ENCODE measurements at places on chromosomes 1 and 21.
A peak's percentile ranks its signal among the peaks of the same experiment; 100 is the strongest.

GRCh38 chr1:55140137-55140536 lies 75.0 kb downstream of the USP24 start:
- DNase-seq, result no peak

- DNase-seq, result no peak
Observed at GRCh38 chr21:39182484-39183271, 573 bp downstream of the PSMG1 start.

- DNase-seq, result no peak
Observed at GRCh38 chr1:190168893-190169280, 308.8 kb downstream of the BRINP3 start.

DNA sequence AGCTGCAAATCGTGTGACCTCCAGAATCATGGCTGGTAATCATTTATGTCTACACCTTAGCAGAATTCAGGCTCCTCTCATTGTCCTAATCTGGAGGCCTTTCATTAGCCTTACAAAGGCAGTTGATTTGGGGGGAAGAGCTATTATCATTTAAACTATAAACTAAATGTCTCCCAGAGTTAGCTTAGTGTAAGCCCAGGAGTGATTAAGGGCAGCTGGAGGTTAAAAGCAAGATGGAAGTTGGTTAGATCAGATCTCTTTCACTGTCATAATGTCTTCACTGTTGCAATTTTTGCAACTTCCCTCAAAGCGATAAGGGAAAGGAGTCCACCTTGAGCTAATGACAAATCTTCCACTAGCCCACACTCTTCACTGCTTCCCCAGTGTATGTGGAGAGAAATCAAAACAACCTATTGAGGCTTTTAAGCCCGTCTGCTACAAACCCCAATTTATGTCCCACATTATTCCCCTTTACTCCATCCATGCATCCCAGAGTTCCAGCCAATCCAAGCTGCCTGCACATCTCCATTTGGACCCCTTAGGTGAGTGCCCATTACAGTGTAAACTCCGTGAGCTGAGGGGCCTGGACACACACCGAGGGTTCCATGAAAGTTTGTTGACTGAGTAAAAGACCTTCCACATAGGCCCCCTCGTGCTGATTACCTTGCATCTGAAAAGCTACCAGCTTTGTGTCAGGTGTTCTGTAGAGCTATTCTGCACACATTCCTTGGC lies 61.5 kb upstream of the KLHDC7A start:
- DNase-seq, result no peak

- peak; percentile 24 for DNase-seq
Observed at GRCh38 chr1:76799700-76800099, 67.6 kb upstream of the ST6GALNAC5 start.

DNA sequence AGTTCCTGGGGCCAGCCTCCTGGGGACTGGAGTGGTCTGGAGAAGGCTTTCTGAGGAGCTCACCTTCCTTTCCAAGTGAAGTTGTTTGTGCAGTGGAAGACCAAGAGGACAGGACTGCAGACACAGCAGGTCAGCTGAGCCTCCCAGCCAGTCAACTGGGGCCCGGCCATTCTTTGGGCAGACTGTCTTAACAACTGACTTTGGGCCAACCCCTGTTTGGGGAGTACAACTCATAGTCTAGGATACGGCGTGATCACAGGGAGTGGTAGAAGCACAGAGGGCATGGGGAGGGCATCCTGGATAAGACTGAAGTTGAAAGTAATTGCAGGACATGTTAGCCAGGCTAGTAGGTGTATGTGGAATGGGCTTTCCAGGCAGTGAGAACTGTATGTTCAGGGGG lies 50.3 kb downstream of the PGM1 start:
- no peak for DNase-seq

DNA sequence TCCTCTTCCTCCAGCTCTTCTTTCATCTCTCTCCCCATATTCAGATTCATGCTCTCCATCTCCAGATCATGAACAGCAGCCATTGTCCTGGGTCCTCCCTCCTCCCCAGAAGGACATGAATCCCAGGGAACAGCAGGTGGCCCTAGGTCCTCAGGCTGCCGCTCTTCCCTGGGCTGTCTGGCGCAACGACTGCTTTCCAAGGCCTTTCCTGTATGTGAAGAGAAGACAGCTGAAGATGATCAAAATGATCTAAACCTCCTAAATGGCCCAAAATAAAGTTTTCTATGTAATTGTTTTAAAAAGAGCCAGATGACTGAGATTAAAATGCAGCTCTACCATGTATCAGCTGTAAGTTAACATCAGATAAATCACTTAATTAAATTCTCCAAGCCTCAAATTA lies 22.5 kb downstream of the RHBDL2 start:
- peak; percentile 64 for DNase-seq

DNA sequence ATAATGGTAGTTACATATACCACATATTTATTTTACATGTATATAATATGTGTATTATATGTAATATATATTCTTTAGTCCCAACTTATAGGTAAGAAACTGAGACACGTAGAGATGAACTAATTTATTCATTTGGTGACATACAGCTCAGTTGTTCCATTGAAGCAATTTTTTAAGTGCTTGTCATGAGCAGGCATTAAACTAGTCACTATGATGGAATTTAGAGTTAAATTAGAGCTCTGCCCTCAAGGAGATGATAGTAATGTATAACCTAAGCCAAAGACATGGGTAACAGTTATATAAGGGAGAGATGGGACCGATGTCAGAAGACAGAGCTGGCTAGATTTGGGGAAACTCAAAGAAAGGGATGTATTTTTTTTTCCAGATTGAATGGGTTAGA lies 83.0 kb downstream of the ST6GALNAC5 start:
- DNase-seq, result no peak

- DNase-seq, result no peak
Observed at GRCh38 chr1:12709091-12709491, 6.8 kb upstream of the AADACL3 start.

- no peak for DNase-seq
Observed at GRCh38 chr1:116585886-116586285, 15.1 kb upstream of the CD58 start.

DNA sequence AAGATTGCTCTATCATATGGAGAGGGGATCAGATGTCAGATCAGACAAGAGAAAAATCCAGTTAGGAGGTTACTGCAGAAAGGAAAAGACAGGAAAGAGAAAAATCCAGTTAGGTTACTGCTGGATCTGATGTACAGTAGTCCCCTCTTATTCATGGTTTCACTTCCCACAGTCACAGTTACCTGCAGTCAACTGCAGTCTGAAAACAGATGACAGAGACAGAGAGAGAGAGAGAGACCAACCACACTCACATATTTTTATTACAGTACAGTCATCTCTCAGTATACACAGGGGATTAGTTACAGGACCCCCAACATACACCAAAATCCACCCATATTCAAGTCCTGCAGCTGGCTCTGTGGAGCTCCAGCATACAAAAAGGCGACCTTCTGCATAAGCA lies 29.3 kb downstream of the NUP133 start:
- no peak for DNase-seq

GRCh38 chr1:113146242-113147072 lies 73.5 kb downstream of the LRIG2 start:
- peak; percentile 78 for DNase-seq

DNA sequence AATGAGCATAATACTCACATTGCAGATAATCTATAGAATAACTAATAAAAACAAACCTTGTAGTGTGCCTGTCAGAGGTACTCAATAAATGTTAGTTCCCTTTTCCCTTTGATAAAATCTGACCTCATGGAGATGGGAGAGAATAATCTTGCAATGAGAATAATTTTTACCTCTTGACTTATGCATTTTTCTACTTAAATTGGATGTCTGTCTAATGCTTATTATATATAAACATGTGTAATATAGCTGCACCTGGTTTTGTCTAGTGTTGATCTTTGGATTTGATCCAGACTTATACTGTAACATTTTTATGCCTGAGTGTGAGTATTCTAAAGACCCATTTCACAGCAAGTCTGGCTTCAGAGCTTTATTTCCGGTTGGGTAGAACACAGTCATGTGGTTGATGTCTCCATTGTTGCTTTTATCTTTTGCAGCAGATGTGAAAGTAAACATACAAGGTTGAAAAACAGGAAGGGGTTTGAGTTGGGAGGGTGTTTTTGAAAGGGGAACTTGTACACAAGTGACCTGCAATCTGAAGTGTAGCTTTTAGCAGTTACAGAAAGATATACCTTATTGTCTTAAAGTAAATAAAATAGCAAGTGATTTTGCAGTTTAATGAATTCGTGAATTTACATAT lies 12.4 kb downstream of the EPB41 start:
- no peak for DNase-seq

- DNase-seq, result peak; percentile 55
Observed at GRCh38 chr1:99737016-99737415, 29.4 kb downstream of the FRRS1 start.

DNA sequence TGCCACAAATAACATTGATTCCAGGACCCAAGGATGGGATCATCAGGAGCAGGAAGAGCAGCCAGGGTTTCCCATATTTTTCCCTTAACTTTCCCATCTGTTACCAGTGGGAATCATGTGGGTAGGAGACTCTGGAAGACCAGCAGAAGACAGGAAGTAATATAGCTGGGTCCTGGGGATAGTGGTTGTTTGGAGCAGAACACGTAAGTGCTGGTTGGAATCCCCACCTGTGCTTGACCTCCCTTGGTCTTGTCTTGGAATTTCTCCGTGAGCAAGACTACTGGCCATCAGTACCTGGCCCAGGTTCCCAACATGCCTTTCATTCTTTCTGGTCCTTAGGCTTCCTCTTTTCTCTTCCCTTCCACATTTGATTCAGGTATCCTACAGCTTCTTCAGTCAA lies 20.9 kb upstream of the SLC27A3 start:
- no peak for DNase-seq

DNA sequence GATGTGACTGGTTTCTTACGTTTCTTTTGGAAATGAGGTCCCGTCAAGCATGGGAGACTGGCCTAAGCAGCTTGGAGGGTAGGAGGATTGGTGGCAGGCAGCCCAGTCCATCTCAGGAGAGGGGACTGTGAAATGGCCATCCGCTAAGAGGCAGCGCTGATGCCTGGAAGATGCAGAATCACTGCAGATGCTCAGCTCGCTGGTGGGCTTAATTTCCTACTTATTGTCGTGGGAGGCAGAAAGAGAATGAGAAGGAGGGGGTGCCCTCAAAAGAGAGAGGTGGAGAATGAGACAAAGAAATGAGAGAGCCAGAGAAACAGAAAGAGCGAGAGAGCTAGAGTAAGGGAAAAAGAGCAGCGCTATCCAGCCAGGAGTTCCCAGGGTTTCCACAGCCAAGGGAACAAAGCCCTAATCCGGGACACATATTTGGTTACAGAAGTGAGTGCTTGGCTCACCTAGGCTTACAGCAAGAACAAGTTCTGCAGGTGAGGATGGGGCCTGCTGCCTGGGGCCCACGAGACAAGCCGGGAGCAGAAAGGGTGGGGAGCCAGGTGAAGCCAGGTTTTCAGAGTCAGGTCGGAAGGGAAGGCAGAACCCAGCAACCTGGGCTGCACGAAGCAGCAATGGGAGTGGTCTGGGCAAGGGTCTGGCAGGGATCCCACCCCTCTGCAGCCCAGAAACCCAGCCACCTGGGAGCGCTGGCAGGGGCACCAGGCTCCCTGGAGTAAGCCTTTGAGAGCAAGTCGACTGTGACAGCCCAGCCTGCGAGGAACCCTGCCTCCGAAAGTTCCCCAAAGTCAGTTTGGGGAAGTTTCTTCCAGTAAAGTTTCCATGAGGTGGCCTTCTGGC lies 5.8 kb downstream of the ECE1 start:
- peak; percentile 69 for DNase-seq

DNA sequence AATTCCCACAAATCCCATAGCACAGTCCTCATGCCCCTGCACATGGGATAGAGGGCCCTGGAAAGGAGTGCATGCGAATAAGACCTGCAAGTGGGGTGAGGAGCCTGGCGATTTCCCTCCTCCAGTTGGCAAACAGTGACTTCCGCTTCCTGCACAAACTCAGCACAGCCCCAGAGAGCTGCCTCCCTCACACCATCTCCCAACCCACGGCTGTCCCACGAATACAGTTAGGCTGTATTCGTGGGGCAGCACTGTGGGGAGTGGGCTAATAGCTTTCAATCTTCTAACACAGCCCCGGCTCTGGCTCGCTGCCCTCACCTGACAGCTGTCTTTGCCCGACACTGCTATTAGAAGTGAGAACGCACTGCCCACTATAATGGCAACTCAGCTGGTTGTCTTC lies 28.2 kb upstream of the CNTN2 start:
- no peak for DNase-seq

DNA sequence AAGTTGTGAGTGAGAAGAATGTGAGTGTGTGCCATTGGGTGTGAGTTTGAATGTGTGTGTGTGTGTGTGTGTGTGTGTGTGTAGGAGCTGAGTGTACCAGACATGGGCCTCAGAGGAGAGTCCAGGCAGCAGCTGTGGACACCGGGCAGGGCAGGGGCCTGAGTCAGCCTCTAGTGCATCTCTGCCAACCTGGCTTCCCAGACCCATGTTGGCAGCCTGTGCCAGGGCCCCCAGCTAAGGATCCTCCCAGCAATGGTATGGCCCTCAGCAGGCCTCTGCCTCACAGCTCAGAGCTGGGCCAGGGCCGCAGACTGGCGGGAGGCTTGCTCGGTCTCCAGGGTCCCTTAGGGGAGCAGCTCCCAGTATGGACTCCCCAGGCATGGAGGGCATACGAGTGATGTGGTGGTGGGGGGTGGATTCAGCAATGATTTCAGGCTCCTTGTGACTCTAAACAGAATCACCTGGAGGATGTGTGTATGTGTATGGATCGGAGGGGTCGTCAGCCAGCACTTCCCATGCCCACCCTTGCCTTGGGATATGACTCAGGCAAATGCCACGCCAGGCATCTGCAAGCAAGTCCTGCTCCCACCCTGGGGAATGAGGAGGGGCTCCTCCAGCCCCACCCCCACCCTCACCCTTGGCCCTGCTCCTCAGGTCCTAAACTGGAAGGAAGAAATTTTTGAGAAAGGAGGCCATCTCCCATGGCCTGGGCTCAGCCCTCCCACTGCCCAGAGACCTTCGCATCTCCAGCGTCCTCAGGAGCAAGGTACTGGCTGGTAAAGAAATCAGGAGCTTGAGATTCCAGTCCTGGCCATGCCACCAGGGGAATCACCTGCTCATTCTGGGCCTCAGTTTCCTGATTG lies 1.8 kb upstream of the FOXO6 start:
- no peak for DNase-seq

- DNase-seq, result no peak
Observed at GRCh38 chr1:93715529-93716126, 34.0 kb upstream of the BCAR3 start.

GRCh38 chr1:203311368-203312301 lies 6.3 kb downstream of the BTG2 start:
- no peak for DNase-seq

- DNase-seq, result peak; percentile 80
Observed at GRCh38 chr1:5811419-5811818, 180.8 kb downstream of the NPHP4 start.

GRCh38 chr1:68188060-68188538 lies 44.2 kb downstream of the WLS start:
- DNase-seq, result no peak

DNA sequence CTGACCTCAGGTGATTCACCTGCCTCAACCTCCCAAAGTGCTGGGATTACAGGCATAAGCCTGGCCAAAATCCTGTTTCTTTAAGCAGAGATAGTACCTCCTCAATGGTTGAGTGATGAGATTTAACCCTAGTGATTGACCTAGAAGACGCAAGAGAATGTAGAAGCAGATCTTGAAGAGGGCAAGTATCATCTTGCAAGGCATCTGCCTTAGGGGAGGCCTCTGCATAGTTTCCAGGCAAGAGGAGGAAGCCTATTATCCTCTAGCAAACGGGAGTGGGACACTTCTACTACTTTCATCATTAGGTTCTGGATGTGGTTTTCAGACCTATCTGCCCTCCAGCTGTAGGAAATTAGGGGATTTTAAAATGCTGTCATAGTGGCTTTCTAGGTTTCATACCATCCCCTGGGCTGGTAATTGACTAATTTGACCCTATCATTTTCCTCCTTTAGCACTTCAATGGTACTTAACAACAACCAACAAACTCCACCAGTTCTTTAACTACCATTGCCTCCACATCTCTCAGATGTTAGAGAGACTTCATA lies 10.0 kb upstream of the TRIM62 start:
- DNase-seq, result no peak

Data from SK-N-SH (cell line).